Naive thymus-derived CD4-positive, alpha-beta T cell (primary cell): ENCODE measurements at places on chromosomes 3 and 15. TPM values are rescaled to one million over a fixed set of nuclear protein-coding genes. Genes with fewer than 3 reads are reported as not detected.

DNA sequence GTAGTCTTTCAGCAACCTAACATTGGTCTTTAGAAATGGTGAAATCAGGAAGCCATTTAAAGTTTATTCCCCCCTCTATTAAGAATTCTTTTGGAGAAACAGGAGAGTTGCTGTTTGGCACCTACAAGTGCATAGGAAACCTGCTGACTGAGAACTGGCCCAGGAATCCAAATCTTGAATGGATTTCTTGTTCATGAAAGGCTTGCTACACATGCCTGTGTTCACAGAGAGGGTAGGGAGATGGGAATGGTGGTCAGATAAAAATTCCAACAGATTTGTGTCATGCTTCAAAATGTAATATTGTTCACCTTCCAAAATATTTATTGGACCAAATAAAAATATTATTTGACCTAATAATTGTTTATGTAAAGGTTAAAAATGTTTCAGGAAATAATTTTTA lies 24.2 kb upstream of the ZPLD1 start:
- H3K36me3 ChIP-seq = no peaks in the 10 kb centered on the region
- no peaks in the 10 kb centered on the region for H3K4me1 ChIP-seq
- H3K4me3 ChIP-seq = no peak overlapping the region
- no peaks in the 10 kb centered on the region for H3K27me3 ChIP-seq
- no peak for DNase-seq

DNA sequence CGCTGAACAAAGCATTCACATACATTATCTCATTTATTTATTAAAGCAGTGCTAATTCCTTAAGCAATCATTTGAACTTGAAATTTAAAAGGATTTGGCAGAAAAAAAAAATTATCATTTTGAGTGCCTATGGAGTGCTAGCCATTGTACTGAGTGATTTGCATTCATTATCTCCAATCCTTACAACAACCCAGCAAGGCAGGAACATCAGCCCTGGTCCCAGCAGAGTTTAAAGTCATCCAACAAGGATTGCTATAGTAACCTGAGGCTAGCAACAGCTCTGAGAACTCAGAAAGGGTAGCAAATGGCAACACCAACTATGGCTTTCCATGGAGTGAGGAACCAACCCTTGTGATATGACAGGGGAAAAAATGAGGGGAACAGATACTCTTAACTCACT lies 237.6 kb upstream of the SETMAR start:
- H3K4me1 ChIP-seq = no peaks in the 10 kb centered on the region
- H3K27me3 ChIP-seq = no peaks in the 10 kb centered on the region
- no peak overlapping the region for H3K27ac ChIP-seq

Gene HRG
- not detected in 2 replicates for total RNA-seq

Gene RUVBL1
- 59.3 and 61.2 TPM in 2 replicates for total RNA-seq

DNA sequence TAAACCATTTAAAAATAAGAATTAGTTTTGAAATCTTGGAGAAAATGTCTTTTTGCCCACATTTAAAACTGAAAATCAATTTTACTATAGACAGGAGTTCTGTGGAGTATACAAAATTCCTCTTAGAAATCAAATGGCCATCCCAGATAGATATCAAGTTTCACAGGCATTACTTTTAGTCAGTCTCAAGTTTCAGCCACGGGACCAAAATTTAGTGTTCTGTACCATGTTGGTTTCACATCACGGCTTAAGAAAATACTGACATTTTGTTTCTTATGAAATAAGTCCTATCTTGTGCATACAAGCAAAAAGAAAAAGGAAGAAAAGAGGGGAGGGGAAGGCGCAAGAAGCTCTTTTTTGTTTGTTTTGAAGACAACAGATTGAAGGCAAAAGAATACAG lies 45.7 kb downstream of the EIF2AK4 start:
- DNase-seq = no peak
- H3K36me3 ChIP-seq = no peaks in the 10 kb centered on the region
- H3K4me3 ChIP-seq = no peak overlapping the region
- H3K27ac ChIP-seq = no peak overlapping the region
- no peaks in the 10 kb centered on the region for H3K4me1 ChIP-seq
